ENCODE measurements at places on chromosomes 1 and 21.
A peak's percentile ranks its signal among the peaks of the same experiment; 100 is the strongest.

DNA sequence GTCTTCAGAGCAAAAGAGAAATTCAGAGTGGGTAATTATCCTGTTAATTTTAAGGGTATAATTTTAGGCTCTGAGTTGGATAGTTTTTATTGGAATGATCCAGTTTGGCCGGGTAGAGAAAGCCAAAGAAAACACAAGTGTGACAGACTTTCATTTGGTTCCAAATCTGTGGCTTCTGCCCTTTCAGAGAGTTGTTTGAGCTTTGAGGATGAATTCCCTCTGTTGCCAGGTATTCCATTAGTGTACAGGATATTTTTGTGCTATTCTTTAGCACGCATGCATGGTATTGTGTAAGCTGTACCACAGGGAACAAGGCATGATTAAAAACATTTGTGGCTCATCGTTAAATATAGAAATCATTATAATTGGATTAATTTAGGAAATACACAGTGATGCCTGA lies 384.4 kb downstream of the ADGRL2 start:
- DNase-seq = no peak

- DNase-seq = no peak
These were observed 41.7 kb downstream of the LRP8 start for GRCh38 chr1:53285969-53286760.

DNA sequence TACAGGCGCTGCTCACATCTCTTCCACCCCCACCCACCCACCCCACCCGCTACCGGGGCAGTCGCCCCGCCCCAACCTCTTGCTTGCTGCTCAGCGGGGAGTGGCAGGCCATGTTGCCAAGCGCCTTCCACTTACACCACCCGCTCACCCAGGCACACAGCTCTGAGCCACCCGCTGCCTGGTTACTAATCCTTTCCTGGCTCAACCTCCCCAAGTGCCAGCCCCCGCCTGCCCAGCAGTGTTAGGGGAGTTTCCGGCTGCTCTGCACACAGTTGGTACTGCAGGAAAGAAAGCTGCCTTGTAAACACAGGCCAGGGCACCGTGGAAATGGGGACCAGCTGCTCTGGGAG lies 56.2 kb downstream of the LACTBL1 start:
- no peak for DNase-seq

- DNase-seq = no peak
These were observed 138.6 kb downstream of the SYT14 start for GRCh38 chr1:210076620-210077019.

DNA sequence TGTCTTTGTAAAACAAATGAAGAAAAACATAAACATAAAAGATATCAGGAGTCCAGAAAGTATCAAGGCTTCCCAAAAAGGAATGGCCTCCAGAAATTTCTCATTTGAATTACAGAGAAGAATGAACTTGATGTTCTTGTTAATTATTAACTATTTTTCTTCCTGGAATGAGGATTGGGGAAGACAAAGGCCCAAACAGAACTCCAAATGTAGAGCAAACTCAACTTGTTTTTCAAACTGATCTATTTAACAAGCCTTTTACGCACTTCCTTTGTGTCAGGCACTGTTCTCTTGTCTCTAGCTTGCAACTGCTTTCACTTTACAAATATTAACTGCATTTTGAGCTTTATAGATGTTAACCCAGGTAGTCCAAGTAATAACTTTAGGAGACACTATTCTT lies 45.5 kb downstream of the LAMC2 start:
- DNase-seq = no peak

DNA sequence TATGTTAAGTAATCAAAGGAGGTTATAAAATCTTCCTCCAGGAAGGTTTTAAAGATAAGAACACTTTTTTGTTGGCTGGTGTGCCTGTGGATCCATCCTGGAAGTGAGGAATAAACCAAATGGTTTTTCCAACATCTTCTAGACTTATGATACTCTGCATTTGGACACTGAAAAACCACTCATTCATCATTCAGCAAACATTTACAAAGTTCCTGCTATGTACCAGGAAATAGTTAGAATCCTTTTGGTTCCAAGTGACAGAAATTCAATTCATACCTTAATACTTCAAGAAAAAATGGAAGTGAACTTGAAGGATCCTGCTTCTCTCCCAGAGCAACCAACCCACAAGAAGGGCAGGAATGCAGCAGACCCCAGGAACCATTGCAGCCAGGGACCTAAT lies 39.6 kb upstream of the PIGC start:
- no peak for DNase-seq

- peak; percentile 12 for DNase-seq
These were observed 182.6 kb upstream of the EDN2 start for GRCh38 chr1:41666981-41667631.

GRCh38 chr21:16358784-16359183 lies 629.0 kb downstream of the USP25 start:
- DNase-seq = no peak

GRCh38 chr1:212118167-212118871 lies 82.8 kb downstream of the DTL start:
- DNase-seq = no peak

GRCh38 chr1:43531906-43532584 lies 1.4 kb downstream of the PTPRF start:
- no peak for DNase-seq

- DNase-seq = no peak
These were observed 765 bp upstream of the S100A4 start for GRCh38 chr1:153546371-153546770.

DNA sequence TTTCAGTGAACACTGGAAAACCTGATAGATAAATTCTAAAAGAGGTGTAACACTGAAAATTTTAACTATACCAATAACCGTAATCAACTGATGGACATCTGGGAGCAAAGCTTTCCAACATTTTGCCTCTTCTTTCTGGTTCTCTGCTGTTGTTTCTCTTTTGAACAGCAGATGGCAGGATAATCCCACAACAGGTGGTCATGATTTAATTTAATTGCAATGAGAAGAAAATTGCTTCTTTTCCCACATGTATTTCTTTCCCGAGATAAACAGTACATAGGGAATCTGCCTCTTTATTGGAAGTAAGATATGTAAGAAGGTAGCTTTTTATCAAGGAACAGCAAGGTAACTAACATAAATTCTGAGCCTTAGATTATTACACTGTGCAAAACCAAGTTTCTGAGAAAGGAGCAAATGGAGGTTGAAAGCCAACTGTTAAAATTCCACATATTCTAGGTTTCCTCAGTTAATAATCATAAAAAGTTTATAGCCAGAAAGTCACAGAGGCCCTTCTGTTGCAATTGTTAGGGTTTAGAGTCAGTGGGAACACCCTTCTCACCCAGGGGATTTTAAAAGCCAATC lies 72.9 kb downstream of the RPS6KA1 start:
- no peak for DNase-seq

DNA sequence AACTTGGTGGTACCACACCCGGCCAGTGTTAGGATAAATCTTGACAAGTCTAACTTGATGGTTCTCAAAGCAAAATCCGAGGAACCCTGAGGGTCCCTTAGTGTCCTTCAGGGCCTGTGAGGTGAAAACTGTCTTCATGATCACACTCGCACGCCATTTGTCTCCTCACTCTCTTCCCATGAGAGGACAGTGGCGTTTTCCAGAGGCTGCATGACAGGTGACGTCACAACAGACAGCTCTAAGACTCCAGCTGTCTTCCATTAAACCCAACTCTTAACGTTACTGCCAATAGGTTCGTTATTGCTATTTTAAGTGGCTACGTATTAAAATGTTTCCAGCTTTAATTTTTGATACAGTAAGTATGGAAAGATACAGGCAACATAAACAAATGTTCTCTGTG lies 13.8 kb downstream of the CFAP74 start:
- DNase-seq = no peak

DNA sequence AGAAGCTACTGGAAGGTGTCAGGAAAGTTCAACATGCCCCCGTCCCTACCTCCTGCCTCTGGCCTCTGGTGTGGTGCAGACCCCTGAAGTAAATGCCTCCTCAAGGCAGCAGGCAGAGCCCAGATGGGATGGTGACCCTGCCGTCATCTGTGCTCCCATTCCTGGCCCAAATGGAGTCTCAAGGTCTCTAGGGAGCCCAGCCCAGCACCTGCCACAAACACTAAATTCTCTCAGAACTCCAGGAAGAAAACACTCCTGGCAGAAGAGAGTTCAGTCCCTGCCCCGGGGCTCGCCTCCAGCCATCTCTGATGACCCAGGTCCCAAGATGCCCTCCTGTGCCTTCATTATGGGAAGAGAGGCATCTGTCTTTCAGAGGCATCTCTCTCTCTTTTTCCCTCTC lies 261.6 kb upstream of the TMEM51 start:
- no peak for DNase-seq

GRCh38 chr1:72037745-72038343 lies 244.5 kb downstream of the NEGR1 start:
- peak; percentile 8 for DNase-seq

- DNase-seq = no peak
These were observed 7.0 kb upstream of the C1orf116 start for GRCh38 chr1:207039380-207040180.

DNA sequence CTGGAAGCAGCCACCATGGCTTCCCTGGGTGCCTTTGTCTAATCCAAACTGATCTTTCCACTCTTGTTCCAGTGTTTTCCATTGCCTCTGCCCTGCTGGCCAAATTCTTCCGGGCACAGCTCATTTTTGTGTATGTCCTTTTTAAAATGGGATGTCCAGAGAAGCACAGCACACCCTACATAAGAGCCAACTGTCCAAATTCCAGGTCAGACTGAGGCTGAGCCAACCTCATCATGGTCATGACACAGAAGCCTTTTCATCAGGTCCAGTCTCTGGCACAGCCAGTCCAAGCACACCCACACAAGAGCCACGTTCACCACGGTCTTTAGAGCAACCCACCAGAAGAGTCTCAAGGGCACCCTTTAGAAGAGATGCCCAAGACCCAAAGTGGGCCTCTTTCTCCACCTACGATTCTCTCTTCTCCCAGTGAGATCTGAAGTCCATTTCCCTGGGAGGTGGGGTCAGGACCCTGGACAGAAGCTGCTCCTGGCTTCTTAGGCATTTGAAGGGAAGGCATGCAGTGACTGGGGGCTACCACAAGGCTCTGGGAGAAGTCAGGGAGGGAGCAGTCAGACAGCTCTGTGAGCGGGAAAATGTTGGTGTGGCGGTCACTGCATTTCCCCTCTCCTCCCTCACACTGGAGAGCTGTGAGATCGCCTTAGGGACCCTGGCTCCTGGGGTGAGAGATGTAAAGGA lies 53.2 kb downstream of the SYT2 start:
- no peak for DNase-seq

- no peak for DNase-seq
These were observed 65.9 kb downstream of the PIK3CD start for GRCh38 chr1:9717193-9718005.

DNA sequence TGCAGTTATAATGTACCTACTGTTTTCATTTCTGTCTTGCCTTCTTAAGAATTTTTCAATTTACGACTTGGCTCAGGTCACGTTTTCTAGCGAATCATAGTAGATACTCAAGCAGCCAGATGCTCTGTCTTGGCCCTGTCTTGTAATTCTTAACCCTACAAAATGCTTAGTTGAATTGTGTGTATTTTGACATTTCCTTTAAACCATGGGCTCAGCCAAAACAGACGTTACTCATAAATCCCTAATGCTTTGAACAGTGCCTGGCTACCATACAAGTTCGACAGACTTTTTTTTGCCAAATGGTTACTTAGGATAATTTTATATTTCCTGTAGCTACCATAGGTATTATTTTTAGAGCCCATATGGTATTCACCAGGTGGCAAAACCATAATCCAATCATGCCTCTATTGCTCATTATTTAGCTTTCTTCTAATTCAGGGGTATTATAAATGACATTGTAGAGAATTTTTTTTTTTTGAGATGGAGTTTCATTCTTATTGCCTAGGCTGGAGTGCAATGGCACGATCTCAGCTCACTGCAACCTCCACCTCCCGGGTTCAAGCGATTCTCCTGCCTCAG lies 54.3 kb downstream of the KCNK1 start:
- DNase-seq = no peak

DNA sequence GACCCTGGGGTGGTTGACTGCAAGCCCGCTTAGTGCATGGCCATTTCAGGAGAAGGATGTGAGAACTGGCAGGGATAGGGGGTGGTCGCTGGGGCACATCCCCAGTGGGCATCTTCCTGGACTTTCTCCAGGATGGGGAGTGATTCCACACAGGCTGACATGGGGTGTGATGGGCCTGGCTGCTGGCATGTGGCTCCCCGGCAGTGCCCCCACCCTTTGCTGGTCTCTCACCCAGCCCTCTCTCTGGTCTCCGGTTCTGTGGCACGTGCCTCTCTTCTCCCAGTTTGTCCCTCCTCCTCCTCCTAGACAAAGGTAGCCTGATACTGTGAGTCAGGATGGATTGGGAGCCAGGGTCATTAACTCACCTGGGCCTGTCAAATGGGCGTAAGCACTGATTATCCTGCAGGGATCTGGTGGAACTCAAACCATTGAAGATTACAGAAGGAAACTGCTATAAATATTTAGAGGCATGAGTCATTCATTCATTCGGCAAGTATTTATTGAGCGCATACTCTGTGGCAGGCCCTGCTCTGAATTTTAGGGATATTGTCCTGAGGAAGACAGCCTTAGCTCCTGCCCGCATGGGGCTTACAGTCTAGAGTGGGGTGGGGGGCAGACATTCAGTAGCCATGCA lies 23.6 kb upstream of the EPS8L3 start:
- DNase-seq = peak; percentile 75

DNA sequence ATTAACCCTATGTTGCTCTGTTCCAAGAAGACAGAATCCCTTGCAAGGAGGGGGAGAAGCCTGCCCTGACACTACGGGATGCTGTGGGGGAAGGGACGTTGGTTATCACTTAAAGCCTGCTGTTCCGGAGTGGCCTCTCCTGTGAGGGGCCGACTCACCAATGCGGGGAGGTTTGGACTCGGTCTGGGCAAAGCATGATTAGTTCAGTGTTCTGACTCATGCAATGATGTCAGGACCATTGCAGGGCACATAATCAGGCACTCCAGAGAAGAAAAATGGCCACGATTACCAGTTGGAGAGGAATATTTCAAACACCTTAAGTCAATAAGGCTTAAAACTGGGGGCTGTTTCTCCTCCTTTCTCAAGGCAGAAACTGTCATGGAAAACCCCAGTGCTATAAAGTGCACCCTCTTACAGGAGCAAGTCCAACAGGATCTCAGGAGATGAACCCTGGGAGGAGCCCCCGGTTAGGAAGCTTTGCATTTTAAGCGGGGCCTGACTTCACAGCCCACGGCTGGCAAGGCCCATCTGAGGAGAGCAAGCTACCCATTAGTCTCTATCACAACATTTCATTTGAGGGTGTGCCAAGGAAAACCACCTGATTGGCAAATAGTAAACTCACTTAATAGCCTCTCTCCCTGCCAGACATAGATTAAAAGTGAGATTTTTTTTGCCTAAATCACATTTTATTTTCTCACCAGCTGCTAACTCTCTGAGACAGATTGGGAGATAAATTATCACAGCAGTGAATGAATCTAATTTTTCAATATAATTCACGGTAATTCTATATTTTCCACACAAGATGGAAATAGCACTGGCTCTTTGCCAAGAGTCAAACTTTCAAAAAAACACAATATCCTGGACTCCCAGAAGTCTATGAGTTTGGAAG lies 202.5 kb downstream of the C1orf94 start:
- DNase-seq = no peak

DNA sequence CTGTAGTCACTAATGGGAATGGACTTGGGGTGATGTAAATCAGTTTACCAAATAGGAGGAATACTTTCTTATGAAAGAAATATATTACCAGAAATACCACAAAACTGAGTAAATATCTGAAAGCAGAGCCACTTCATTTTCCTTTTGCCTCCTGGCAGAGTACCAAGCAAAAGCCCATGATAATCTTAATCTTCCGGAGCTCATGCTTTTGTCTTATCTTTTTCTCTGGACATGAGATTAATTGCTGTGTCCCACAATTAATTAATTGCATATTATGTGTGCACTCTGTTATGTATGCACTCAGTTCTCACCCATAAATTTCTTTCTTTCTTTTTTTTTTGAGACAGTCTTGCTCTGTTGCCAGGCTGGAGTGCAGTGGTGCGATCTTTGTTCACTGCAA lies 94.1 kb upstream of the PDE4B start:
- no peak for DNase-seq
